Fibroblast of pulmonary artery (primary cell): ENCODE measurements at places on chromosomes 13 and 19.

- DNase-seq: peak; percentile 33
These were observed 28.5 kb upstream of the TSHZ3 start for GRCh38 chr19:31377736-31378135.

DNA sequence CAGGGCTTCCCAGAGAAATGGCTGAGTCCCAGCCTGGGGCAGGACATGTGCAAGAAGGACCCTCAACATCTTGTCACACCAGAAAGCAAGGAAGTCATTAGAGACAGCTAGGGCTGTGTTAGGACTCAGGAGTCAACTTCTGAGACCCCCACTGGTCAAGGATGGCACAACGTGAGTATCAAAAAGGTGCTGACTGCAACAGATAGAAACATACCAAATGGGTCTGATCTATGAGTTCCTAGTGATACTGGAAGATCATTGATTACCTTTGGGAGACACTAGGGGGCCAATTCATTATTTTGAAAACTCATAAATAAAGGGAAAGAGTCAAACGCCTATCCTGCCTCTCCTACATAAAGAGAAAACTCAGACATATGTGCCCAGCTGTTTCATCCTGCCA, 73.5 kb upstream of the GJB6 start:
- no peak for DNase-seq

GRCh38 chr13:36915106-36915505, 4.9 kb downstream of the SMAD9 start:
- no peak for DNase-seq

- DNase-seq: no peak
These were observed 88.8 kb downstream of the ZNF429 start for GRCh38 chr19:21593934-21594820.

GRCh38 chr19:335486-336066, 9.0 kb downstream of the MIER2 start:
- DNase-seq: no peak

- DNase-seq: no peak
These were observed 8.3 kb upstream of the NAA16 start for GRCh38 chr13:41302743-41303142.

GRCh38 chr13:60363288-60363687, 33.7 kb upstream of the TDRD3 start:
- DNase-seq: no peak

DNA sequence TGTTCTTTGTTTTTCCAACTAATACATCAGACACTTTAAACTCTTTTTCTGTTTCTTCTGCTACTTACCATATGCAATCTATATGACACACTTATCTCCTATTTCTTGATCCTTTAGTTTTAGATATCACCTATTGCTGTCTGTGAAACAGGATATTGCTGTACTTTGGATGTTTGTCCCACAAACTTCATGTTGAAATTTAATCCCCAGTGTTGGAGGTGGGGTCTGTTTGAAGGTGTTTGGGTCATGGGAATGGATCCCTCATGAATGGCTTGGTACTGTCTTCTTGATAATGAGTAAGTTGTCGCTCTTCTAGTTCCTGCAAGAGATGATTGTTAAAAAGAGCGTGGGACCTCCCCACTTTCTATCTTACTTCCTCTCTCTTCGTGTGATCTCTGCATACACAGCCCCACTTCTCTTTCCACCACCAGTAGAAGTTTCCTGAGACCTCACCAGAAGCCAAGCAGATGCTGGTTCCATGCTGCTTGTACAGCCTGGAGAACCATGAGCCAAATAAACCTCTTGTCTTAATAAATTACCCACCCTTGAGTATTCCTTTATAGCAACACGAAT, 244.2 kb downstream of the NHLRC3 start:
- no peak for DNase-seq

DNA sequence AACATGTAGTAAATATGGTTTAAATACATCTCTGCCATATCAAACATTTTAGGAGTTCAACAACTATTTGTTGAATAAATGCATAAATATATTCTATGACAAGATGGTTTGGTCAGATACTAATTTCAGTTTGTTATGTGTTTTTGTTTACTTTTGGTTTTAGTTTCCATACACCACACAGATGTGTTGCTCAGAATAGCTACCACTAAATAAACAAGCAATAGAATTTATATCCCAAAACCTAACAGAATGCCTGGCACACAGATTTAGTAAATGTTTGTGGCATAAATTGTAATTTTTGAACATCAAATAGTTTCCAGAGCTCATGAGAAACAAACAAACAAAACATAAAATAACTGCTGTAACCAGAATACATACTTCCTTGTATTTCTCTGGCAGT, 126.8 kb upstream of the ATXN8OS start:
- no peak for DNase-seq

DNA sequence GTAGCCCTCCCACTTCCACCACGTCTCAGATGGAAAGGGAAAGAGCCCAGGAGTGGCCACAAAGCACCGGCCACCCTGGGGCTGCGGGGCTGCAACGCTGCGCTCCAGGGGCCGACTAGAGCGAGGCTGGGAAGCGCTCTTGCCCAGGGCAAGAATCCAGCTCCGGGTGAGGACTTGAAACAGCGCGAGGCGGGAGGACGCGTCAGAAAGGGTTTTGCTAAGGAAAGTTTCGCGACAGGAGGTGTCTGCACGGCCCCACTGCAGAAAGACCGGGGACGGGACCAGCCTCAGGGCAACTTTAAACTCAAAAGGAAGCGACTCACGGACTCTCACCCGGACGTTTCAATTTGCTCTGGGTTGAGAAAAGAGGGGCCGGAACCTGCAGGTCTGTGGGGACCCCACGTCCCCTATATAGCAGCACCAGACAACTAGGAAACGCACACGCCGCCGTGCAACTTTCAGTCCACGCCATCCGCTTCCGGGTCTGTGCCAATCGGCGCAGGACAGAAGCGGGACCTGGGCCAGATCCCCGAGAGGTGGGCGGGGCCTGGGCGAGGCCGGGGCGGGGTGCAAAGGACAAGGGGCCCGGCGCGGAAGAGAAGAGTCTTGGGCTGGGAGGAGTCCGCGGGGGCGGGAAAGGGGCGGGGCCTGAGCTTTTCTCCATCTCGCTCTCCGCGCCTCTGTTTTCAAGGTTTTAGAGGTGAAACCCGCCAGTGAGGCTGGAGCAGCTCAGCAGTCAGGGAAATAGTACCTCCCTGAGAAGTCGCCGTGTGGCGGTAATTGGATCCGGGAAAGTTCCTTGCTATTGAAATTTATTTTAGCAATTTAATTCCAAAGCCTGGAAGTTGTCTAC, at the start of gene ZNF816:
TSS of gene ZNF816 (minus strand) at position 488 of the 853 bp plus-strand sequence. CDS start 6,792 bp downstream, outside the sequence.
- peak; percentile 94 for DNase-seq

DNA sequence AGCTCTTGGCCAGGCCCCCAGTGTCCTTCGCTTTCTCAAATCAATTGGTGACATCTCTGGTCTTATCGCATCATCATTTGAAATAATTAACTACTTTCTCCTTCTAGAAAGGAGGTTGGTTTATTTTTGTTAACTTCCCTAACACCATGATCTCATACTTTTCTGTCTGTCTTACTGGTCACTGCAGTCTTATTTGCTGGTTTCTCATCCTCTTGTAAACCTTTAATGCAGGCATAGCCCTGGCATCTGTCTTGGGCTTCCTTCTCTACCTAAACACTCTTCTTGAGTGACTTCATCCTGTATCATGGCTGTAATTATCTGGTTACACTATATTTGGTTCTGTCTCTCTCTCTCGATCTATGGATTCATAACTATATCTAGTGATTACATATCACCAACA, 152.8 kb downstream of the CYSLTR2 start:
- no peak for DNase-seq

DNA sequence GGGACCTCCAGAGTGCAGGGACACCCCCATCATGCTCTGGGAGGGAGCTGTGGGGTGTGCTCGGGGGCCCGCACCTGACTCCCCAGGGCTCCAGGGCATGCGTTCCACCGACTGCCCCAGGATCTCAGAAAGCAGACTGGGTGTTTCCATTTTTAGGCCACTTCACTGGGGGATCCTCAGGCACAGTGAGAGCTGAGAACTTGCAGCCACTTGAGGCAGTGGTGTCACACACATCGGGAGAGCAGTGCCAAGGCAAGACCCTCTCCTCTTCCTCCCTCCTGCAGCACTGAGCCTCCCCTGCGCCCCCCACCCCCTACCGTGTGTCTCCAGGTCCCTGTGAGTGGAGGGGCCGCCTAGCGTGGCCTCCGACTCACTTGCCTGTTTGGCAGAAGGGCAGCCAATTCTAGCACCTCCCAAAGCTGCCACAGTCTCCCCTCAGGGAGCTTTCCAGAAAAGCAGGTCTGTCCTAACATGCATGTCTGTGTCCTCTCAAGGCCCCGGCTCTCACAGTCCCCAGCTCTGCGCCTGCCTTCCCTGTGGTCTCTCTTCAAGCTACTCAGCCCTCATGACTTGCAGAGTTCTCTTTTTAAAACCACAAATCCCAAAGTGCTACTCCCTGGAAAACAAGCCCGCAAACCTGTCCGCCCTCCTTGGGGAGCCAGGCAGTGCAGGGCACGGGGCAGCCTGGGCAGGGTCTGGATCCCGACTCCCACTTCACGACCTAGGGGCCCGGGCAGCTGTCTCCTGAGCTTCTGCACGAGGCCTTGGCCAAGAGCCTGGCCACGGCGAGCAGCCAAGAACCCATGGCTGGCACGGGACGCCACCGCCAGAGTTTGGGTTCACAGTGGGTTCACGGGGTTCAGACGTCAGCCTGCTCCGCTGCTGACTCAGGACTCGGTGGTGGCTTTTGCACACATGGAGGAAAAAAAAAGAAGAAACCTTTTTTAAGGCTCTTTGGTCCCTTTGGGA, 94.1 kb downstream of the STK24 start:
- peak; percentile 57 for DNase-seq
